ENCODE measurements at places on chromosomes 4 and X.

DNA sequence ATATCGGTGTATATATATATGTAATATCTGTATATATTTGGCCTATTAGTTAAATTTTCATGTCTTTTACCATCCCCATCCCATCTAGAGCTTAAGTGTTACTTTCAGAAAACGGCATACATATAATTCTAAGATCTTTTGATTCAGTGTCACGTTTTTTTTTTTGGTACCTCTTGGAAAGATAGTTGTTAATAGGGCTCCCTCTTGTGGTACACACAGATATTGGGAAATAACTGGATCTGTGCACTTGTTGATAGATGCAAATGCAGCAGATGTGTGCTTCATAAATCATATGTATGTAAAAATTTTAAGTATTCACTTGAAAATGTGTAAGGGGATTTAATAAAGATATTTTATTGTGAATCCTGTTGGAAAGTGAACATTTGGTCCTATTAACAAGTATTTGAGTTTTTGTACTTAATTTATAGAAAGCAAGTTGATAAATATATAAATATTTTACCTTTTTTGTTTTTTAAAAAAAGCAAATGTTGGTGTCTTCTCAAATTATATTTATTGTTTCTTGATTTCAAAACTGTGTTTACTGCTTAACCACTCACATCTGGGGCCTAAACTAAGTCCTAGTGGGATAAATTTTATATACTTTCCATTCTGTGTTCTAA lies 74.7 kb downstream of the PAQR3 start:
- DNase-seq = peak; percentile 32

- DNase-seq = no peak
Measured at GRCh38 chr4:7842384-7843279, 97.0 kb downstream of the AFAP1 start.

GRCh38 chr4:84597450-84597849 lies 14.5 kb downstream of the CDS1 start:
- DNase-seq = no peak

DNA sequence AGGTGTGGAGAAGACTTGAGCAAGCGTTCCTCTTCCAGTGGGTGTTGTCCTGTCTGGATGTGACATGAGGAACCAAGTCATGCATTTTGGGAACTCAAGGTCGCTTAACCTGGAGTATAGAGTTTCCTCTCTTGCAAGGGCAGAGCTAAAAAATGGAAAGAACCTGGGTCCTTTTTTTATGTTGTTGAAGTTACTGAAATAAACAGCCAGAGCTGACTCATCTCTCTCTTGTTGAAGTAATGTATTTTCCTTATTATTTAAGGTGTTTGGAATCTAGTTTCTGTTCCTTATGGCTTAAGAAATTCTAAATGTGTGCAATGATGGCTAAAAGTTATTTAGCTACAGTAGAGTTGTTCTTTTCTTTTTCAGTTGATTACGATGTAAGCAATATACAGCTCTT lies 314.5 kb downstream of the CAMK2D start:
- no peak for DNase-seq

GRCh38 chr4:76954489-76954888 lies 4.9 kb downstream of the SEPTIN11 start:
- no peak for DNase-seq

GRCh38 chr4:69836287-69836686 lies 23.7 kb downstream of the SULT1E1 start:
- no peak for DNase-seq

DNA sequence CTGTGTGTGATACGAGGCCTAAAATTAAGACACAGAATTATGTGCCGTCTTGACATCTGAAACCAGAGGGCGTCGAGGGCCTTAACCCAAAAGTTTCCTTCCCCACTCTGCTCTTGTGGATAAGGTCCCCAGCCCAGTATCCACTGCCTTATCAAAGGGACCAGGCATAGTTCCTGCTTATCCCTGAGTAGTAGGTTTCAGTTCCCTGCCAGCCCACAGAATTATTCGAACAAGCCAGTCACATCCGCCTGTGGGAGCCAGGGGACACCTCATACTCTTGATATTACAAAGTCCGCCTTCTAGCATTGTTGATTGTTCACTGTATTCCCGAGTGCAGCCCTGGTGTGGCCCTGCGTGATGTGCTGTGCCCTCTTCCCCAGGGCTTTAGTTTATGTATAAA lies 5.4 kb upstream of the MMRN1 start:
- no peak for DNase-seq

- no peak for DNase-seq
Measured at GRCh38 chr4:142402900-142403299, 443.2 kb downstream of the INPP4B start.

DNA sequence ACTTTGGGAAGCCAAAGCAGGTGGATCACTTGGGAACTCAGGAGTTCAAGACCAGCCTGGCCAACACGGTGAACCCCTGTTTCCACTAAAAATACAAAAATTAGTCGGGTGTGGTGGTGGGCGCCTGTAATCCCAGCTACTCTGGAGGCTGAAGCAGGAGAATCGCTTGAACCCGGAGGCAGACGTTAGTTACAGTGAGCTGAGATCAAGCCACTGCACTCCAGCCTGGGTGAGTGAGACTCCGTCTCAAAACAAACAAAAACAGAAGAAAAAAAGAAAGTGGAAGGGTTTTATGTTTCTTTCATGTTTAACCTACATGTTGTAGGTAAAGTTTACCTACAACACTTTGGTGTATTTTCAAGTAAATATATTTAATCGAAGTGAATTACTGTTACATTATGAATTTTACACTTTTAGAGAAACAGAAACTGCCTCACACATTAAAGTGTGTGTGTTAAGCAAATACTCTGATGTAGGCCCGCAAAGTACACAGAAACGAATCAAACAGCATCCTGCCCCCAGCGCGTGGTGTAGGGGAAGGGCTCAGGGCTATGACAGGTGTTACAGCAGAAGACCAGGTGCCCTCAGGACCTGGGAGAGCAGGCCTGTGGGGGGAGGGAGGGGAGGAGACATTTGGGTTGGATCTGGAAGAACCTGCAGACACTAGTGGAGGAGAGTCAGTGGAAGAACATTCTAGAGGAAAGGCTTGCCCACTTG lies 39.0 kb downstream of the PTTG2 start:
- no peak for DNase-seq

GRCh38 chr4:110917835-110918234 lies 295.0 kb upstream of the PITX2 start:
- DNase-seq = no peak

- DNase-seq = no peak
Measured at GRCh38 chr4:93730760-93731159, 97.8 kb upstream of the ATOH1 start.

DNA sequence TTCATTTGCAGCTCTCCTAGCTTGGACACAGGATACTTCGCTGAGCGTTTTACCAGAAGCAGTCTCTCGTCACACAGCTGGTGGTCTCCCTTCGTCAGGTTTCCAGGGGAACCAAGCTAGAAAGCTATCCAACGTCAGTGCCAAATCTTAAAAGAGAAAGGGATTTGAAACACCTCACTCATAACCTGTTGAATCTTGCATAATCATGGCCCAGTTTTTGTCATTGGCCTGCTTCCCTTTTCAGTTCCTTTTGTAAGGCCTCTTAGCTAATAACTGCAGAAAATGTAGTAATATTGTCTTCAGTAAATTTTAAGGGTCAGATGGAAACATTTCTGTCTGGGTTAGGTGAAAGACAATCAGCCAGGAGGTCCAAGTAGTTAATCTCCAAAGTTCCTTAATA lies 22.0 kb downstream of the RAB39B start:
- no peak for DNase-seq

DNA sequence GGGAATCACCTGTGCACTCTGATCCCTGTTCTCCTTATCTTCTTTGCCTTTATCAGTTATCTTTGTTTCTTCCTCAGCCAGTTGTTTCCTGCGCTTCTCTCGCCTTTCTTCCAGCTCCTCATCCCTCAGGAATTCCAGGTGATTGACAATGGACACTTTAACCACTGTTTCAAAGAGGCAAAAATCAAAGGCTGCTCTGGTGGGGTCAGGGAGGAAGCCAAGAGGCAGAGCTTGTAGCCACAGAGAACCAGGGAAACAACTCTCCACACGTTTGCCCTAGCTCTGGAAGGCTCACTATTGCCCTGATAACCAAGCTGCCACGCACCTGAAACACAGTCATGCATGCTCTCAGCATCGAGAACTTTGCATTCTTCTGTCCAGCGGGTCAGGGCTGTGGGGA lies 124.5 kb upstream of the HSD17B10 start:
- no peak for DNase-seq

DNA sequence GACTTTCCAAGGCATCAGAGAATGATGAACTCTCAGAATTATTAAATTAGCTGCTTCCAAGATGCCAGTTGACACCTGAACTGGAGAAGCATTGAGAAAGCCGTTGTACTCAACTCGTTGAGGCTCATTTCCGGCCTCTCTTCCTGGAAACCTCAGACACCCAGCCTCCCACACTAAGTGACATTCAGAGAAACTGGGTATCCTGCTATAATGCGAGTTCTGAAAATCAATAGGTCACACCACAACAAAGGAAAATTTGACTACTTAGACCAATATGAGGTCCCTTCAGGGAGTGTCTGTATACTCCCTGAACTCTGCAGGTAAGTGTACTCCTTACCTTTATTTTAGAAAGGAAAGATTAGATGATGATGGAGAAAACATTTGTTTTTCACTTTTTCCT lies 51.2 kb downstream of the ENPEP start:
- DNase-seq = no peak

GRCh38 chr4:140168474-140168873 lies 14.5 kb upstream of the MAML3 start:
- no peak for DNase-seq

- DNase-seq = no peak
Measured at GRCh38 chrX:95290455-95290854, 1394.2 kb upstream of the DIAPH2 start.

- no peak for DNase-seq
Measured at GRCh38 chr4:55346851-55347255, 811 bp downstream of the SRD5A3 start.

- DNase-seq = no peak
Measured at GRCh38 chrX:118644378-118644777, 83.0 kb upstream of the IL13RA1 start.

- DNase-seq = no peak
Measured at GRCh38 chr4:183424109-183424744, 20.2 kb upstream of the CDKN2AIP start.

GRCh38 chr4:105741548-105741947 lies 33.0 kb downstream of the GSTCD start:
- DNase-seq = no peak

GRCh38 chrX:80316526-80316925 lies 103.7 kb upstream of the TENT5D start:
- no peak for DNase-seq

- DNase-seq = no peak
Measured at GRCh38 chr4:105461621-105462382, 12.1 kb downstream of the PPA2 start.

- no peak for DNase-seq
Measured at GRCh38 chr4:180099957-180100356, 2143.2 kb upstream of the TENM3 start.

GRCh38 chrX:1103360-1103759 lies 109.1 kb downstream of the CRLF2 start:
- DNase-seq = no peak

GRCh38 chrX:9708923-9709553 lies 56.6 kb downstream of the GPR143 start:
- peak; percentile 76 for DNase-seq

Data from GM10248 (cell line).